Upper lobe of left lung (tissue), 6 donors: ENCODE measurements at places on chromosomes 4 and X. TPM values are rescaled to one million over a fixed set of nuclear protein-coding genes. Genes with fewer than 3 reads are reported as not detected.

DNA sequence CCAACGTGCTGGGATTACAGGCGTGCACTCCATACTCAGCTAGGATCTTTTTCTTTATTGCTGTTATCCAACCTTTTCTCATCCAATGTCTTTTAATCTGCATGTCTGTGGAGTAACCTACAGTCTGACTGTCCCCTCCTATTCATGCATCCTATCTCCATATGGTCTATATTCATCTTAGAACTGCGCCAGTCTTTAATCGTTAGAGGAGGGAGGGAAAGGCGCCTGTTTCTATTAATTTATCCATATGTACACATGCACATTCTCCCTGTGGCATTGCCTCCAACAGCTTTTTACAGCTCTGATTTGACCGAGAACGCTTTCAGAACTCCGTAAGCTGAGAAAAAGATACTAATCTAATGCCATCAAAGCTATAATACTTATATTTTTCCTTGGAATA lies 9.8 kb downstream of the DCTD start:
- no peak for DNase-seq

DNA sequence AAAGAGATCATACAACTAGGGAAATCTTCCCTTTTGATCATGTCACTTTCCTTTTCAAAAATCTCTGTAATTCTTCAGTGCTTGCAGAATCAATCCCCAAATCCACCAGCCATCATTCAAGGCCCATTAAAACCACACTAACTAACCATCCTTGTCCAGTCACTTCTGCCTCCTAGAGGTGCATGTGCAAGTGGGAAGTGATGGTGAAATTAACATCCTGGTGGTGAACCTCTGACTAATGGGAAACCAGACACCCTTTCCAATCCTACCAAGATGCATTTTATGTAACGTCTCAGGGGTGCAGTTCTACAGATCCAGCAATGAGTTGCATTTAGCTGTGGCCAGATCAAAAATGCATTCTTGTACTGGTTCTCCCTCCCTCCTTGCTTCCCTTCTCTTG lies 341.8 kb downstream of the RAPGEF2 start:
- DNase-seq = no peak

DNA sequence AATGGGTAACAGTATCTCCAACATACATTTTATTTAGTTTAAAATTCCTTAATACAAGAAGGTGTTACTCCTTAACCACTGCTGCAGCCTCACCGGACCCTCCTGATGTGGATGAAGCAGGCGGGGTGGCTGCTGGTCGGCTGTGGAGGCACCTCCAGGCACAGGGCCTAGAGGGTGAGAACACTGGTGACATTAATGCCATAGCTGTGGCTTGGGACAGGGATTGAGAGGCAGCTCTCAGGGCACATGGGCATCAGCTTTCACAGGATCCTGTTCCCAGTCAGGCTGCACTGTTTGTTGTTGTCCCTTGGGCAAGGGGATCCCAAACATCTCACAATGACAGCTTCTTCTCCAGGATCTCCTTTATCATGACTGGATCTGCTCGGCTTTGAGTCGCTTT lies 90.0 kb downstream of the GATB start:
- no peak for DNase-seq

DNA sequence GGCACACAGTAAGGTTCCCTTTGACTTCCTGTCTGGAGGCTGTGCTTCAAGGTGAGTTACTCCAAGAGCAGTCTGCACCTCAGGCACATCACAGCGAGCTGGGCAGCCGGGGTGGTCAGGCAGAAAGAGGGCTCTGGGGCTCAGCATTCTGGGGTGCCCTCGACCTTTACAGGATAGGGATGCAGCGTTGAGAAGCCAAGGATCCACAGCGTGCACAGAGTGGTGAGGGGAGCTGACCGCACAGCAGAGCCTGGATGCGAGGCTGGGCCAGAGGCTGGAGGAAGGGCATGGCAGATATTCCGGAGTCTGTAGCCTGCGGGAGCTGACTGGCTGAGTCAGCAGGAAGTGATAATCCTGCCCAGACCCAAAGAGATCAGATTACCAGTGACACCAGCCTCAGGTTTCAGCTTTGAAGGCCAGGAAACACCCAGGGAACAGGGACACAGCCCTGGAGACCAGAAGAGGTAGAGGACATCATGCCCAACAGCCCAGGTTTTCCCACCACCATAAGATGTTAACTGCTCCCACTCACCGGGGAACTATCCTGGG lies 38.4 kb upstream of the PDLIM3 start:
- peak; percentile 36 for DNase-seq

- peak; percentile 88 for DNase-seq
These were observed 448 bp downstream of the TLL1 start for GRCh38 chr4:165873298-165874071.

DNA sequence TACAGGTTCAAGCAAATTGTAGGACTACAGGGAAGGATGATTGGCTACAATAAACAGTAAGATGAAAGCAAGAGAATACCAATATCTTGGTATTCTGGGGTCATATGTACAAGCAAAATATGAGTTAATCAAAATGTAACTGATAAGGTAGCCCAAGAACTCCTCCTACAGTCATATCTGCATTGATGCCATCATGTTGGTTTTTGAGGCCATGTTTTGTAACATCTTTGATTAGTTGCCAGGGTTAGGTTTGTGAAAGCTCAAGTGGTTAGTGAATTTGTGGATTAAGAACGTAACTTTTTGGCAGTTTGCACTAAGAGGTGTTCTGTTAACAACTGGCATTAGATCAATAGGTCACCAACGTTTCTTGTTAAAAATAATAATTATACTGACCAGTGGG lies 59.6 kb downstream of the USP9X start:
- DNase-seq = no peak

DNA sequence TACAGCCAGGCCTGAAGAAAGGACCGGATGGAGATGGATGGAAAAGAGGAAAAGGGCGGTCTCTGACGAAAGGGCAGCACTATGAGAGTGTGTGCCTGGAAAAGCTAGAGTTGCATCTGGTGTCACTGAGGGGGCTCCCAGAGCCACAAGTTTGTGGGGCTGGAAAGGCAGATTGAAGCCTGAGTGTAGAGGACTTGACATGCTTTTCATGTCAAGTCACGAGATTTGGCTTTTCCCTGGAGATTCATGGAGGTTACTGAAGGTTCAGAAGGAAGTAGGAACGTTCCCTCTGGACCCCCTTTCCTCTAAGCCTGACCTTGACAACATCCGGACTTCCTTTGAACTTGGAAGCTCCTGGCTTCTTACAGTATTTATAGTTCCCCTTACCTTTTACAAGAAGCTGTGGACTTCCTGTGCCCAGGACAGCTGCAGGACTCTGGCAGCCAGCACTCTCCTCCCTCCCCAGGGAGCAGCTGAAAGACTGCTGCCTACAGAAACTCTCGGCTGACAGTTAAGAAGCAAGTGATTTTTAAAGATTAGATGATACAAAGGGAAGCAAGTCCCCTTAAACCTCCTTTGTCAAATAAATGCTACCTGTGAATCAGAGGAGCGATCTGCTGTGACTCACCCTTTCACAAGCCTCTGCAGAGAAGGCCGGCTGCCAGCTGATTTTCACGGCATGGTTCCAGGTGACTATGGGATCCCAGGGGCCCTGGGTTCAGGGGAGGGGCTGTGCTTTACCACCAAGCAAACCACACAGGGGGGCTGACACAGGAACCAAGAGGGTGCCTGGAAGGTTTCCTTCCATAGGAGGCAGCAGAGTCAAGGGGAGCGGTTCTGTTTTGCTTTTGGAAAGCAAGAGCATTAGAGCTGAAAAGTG lies 72.9 kb upstream of the STIM2 start:
- DNase-seq = no peak

- no peak for DNase-seq
These were observed 197.2 kb downstream of the GRXCR1 start for GRCh38 chr4:43089730-43090129.

DNA sequence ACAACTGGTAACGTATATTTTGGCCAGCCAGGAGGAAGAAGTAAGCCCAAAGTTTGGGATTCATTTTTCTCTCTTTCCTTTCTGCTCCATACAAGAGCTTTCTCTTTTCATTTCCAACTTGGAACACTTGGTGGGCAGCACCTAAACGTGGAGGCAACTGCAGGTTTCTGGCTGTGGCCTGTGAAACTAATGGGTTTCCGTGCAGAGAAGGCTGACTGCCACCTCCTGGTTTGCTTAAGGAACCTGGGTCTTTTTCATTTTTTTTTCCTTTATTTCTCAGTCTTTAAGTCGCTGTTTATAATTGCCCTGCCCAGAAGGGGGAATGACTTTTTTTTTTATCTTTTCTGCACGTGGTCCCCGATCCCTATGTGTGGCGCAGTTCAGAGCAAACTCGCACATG lies 15.4 kb downstream of the ZNF718 start:
- no peak for DNase-seq

DNA sequence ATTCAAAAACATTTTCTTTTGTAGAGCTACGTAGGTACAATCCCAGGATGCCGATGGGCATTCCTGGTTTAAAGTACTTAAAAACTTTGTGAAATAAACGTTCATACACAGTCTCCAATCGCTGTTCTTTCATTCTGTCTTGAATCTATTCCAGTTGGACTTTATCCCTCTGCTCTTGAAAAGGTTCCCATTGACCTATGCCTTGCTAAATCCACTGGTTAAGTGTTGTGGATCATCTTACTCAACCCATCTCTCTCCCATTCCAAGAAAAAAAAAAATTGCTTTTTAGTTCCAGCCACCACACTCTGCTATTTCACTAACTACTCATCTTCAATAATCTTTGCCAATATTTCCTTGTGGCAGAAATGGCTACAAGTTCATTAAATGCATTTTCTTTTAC lies 542.3 kb upstream of the GRIA3 start:
- no peak for DNase-seq

GRCh38 chr4:145352438-145353145 lies 129.1 kb upstream of the SMAD1 start:
- no peak for DNase-seq

DNA sequence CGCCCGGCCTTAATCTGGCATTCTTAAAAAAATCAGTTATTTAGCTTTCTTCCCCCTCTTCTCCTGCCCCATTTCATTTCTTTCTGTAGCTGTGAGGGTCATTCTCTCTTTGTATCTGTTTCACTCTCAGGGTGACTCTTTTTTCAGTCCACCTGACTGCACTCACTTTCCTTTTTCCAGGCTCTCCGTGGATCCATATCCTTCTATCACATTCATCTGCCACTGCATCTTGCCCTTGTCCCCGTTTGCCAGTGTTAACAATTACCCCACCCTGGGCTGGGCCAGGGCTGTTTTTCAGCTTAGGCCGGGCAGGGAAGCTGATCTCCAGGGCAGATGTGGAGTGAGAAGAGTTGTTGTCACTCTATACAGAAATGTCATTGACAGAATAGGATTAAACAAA lies 7.7 kb downstream of the FHL1 start:
- no peak for DNase-seq

DNA sequence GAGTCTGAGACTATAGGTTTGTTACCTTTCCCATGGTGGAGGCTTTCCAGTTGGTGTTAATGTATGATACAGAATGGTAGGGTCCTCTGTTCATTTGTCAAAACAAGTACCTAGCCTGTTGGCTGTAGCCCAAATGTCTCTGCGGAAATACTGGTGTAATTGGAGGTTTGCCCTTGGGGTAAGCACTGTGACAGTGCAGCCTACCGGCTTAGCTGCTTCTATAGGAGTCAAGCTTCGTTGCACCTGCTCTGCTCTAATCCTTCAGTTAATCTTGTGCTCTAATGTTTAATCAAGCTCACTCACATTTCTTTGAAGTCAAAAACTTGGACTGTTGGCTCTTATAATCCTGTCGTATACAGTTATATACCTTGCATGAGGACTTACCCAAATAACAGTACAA lies 203.4 kb downstream of the CCNG2 start:
- no peak for DNase-seq

DNA sequence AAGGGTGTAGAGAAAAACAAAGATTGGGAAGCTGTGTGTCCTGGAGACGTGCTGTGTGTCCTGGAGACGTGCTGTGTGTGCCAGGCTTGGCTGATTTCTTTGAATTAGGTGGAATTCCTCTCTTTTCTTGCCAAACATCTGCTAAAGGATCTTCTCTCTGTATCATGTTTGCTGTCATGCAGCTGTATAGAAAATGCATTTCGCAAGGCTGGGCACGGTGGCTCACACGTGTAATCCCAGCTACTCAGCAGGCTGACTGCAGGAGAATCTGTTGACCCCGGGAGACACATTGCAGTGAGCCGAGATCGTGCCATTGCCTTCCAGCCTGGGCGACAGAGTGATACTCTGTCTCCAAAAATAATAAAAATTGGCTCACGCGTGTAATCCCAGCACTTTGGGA lies 187.0 kb downstream of the CRLF2 start:
- DNase-seq = no peak

- DNase-seq = no peak
These were observed 691 bp downstream of the SCARB2 start for GRCh38 chr4:76212851-76213414.

DNA sequence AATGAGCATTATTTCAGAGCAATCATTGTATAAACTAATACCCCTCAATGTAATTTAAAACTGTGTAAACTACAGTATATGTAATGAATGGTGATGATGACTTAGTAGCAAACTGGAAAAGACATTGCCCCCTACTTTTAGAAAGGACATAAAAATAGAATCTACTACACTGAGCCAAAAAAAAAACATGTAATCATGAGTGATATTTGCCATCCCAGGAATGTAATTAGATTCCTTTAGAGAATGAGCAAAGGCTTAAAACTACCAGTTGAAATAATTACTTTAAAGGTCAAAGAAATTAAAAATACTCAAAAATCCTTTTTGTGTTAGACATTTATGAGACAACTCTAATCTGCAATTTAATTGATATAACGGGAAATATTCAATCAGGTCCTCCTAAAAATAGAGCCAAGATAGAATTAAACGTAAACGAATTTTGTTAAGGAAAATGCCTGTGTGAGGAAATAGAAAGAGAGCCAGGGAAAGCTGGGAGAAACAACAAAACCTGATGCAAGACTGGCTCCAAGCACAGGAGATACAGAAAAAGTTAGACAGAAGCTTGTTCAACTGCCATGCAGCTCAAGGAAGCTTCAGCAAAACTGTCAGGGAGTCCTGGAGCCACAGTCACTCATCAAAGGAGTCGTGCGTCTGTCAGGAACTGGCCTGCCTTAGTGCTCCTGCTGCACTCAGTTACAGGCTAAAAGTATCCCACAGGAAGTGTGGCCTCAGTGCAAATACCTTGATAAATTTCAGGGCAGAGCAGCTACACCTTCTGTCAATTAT lies 655.7 kb upstream of the INTU start:
- DNase-seq = no peak

DNA sequence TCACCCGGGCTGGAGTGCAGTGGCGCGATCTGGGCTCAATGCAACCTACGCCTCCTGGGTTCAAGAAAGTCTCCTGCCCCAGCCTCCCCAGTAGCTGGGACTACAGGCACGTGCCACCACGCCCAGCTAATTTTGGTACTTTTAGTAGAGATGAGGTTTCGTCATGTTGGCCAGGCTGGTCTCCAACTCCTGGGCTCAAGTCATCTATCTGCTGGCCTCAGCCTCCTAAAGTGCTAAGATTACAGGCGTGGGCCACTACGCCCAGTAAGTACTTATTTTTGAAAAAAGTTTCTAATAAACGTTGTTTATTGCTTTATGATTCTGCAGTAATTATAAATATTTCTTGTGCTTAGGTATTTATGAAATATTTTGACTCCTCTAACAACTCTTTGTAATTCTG lies 4.3 kb upstream of the PCSK1N start:
- DNase-seq = no peak

GYPB gene
- not detected for total RNA-seq

CT45A5 gene
- not detected for total RNA-seq

AMOT gene
- 14.2 TPM for total RNA-seq

ZFYVE28 gene
- total RNA-seq = 13.8 TPM

SULT1B1 gene
- 4.1 TPM for total RNA-seq

RIPPLY1 gene
- total RNA-seq = not detected

ZNF711 gene
- 0.49 TPM for total RNA-seq

XK gene
- total RNA-seq = 1.3 TPM

SMAD1 gene
- 25.7 TPM for total RNA-seq
